ENCODE measurements at places on chromosomes 7 and 10.
A peak's percentile ranks its signal among the peaks of the same experiment; 100 is the strongest.

DNA sequence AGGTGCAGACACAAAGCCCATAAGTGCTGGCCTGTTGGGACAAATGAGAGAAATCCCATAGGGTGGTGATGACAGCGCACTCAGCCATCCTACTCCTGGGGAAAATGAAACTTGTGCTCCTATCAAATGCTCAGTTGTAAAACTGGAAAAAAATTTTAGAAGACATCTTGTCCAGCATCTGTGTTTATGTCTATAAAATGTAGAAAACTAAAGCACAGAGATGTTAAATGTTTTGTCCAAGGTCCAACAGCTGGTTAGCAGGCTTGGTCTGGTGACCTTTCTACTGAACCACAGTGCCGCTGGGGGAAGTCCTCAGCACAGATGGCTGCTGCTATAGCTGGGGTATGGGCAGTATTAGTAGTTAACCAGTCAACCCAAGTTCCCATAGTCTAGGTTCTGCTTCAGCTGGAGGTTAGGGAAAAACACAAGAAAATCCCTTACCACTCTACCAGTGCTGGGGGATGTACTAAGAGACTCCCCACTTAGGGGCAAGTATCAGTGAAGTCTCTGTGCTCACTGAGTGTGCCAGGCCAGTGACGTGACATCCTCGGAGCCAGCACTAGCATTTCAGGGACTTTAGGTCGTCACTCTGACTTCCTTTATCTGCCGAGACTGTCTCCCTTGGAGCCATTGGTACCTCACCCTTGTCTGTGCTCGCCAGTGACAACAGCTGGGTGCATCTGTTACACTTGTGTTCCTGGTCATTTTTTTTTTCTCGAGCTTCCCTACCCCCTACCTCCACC, 1.9 kb downstream of the TSPAN33 start:
- DNase-seq, result peak; percentile 14

DNA sequence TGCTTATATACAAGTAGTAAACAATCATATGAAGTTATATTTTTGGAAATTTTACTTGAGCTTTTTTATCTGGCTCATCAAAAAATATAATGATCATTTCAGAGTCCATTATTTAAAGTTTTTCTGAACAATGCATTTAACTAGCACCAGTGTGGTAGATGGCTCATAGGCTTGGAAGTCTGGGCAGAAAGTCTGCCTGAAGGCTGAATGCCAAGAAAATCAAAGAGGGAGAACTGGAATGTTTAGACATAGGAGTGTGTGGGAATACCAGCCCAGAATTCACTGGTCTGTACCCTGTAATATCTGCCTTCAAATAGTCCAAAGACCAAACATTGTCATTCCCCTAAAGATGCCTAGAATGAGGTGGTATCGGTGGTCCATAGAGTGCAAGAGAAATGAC, 40.3 kb upstream of the ANK3 start:
- no peak for DNase-seq

GRCh38 chr10:29658984-29659965, 24.5 kb upstream of the SVIL start:
- DNase-seq, result peak; percentile 97

DNA sequence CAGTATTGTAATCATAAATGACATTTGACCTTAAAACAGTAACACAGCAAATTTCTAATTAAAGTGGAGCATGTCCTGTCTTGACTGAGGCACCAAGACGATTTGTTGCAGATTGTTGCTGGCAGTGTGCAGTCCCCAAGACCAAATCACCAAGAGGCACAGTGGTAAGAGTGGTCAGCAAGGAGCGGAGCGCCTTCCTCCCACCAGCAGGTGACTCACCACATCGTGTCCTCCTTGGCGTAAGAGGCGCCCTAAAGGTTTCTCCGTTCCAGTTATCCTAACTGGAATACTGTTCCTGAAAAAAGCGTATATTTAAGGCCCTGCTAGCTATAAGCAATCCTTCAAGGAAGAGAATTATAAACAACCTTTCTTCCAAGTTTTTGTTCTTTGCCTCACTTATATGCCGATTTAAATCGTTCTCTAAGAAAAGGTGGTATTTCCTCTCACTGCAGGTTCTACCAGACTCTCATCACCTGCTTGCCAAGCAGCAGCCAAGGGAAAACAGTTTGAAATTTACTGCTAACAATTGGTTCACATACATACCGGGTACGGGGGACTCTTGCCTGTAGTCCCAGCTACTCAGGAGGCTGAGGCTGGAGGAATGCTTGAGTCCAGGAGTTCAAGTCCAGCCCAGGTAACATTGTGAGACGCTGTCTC, 10.7 kb upstream of the REPIN1 start:
- DNase-seq, result no peak

DNA sequence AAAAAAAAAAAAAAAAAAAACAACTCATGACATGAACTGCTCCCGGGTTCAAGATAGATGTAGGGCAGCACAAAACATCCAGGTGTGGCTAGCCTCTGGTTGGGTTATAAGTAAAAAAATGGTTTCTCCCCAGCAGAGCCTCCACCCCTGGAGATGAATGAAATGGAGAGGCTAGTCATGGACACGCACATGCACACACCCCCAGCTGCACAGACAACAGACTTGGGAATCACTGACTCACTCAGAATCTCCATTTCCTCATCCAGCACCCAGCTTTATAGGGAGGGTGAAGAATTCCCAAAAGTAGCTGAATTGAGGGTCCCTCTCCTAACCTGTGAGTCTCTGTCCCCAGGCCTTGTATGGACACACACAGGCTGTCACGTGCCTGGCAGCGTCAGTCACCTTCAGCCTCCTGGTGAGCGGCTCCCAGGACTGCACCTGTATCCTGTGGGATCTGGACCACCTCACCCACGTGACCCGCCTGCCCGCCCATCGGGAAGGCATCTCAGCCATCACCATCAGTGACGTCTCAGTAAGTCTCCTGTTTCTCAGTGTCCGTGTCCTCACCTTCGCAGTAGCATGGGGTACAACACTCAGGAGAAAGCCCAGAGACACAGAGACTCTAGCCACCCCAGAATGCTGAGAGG, 35.0 kb upstream of the LRRC18 start:
- no peak for DNase-seq

GRCh38 chr7:107277331-107277730, 108.5 kb downstream of the HBP1 start:
- DNase-seq, result no peak

DNA sequence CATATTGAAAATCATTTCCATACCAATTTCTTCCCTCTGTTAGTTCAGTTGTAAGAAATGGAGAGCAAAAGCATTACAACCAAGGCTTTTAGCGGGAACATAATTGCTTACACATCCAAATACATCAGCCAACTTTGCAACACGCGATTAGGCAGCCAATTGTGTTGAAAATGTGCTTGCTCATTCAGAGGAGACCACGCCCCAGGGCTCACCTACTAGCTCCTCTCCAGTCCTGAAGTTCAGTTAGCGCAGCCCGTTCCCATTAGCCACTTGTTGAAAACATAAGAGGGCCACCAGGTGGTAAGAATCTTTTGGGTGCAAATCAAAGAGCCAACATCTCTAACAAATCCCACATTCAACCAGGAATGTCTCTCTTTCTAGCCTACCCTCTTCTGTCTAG, 213.2 kb upstream of the MDFIC start:
- DNase-seq, result no peak

DNA sequence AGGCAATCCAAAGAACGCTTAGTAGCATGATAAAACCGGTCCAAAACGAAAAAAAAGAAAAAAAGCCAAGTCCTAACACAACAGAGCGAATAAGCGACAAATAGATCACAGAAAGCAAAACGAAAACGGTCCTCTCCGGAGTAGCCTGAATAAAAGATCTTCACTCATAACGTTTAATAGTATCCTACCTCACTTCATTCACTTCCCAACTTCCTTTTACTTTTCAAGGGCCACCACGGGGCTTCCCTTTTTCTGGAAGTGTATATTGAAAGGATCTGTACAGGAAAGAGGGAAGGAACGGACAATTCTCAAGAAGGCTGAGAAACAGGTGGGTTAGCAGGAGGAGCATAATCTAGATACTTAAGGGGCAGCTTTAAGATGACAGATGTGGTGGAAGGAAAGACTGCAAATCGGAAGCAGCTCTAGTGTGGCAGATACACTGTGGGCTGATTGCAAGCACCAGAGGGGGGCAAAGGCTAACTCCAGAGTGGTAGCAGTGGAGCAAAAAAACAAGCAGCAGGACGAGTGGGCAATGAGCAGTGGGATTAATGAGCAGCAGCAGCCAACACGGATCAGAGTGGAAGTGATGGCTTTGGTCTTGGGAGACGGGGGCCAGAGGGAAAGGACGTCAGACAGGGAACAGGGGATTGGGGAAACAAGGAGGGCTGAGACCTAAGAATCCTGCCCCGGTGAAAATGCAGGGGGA, 866 bp downstream of the CNOT4 start:
- no peak for DNase-seq

DNA sequence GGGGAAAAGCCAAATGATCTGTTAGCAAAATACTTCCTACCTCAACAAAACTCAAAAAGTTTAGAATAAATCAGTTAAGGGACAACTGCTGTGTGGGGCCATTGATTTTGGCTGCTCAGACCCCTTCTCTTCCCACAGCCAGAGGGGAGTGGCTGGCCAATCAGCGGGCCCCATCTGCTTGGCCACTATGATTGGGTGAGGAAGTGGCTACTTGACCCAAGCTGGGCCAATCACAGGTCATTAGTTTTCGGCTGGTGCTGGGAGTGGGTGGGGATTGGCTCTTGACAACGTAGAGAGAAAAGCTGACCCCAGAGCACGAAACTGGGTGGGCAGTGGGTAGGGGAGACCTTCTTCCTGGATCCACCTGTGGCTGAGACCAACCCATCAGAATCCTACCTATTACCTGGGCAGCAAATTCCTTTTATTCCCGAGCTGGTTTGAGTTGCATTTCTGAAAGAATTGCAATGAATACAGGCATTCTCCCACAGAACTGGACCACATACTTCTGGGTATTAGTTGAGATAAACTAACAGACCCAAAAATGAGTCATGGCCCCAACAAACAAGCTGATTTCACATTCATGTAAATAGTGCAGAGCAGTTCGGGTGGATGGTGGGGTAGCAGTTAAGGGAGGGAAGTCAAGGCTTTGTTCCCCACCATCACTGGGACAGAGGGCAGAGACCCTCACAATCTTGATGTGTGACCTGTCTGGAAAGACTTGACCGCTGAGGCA, 35.6 kb upstream of the HMX3 start:
- no peak for DNase-seq

DNA sequence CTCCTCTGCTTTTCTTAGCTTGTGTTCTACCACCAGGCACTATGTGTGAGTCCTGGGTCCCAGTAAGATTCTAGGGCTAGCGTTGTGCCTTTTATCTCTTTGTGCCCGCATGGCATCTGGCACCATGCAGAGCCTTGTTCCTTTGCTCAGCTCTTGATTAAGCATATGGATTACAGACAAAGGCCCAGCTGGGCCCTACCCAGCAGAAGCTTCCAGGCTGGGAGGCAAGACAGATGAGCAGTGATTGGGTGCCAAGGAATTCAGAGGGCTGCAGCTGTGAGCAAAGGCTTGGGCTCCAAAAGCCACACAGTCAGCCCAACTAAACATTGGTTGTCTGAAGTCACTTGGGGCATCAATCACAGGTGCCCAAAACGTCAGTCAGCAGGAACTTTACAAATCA, 2.0 kb downstream of the ACSM6 start:
- DNase-seq, result no peak

- DNase-seq, result peak; percentile 81
These were observed 31.6 kb upstream of the LYZL1 start for GRCh38 chr10:29257106-29257783.

GRCh38 chr7:108079276-108079647, 50.9 kb downstream of the LAMB4 start:
- no peak for DNase-seq

DNA sequence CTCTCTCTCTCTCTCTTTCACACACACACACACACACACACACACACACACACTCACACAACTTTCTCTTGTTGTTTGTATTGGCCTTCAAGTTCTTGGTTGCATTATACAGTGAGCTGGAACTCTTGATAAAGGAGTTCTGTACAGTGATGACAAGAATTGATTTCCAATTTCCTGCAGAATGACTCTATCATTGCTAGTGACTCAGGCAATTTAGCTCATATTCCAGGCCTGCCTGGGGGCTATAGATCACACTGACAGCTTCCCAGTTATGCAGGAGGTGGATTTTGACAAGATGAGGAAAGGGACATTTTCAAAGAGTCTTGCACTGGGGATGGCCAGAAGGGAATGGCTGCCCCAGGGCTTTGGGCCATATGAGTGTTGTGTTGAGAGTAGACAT, 508.8 kb downstream of the TYW1 start:
- no peak for DNase-seq

DNA sequence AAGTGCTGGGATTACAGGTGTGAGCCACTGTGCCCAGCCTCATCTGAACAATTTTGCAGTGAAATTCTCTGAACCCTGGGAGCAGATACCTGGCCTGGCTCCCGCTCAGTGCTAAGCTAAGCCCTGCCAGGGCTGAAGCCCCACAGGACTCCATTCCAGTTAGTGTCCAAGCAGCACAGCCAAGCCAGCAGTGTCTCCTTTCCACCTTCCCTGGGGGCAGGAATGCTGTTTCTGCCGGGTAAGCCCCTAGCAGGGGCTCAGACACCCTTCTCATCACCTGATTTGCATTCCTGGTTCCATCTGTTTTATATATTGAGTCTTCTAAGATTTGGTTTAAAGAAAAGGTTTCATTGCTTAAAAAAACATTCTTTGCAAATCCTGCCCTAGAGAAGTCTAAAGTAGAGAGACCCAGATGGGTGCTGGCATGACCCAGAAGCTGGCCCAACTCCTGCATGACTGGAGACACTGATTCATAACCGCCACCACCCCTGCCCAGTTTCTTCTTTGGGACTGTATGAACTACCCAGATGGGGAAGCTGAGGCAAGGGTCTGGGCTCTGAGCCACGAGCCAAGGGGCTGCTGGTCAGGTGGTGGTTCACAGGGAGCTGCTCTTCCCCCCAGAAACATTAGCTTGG, 14.0 kb downstream of the SLC13A4 start:
- DNase-seq, result no peak
